ENCODE measurements at places on chromosomes 3 and 15. TPM values are rescaled to one million over a fixed set of nuclear protein-coding genes. Genes with fewer than 3 reads are reported as not detected.

The VIPR1 gene
- 1.6 TPM for total RNA-seq

The P2RY1 gene
- total RNA-seq: 5.2 TPM

The GP9 gene
- total RNA-seq: not detected

The GPR149 gene
- total RNA-seq: not detected

The LINGO1 gene
- total RNA-seq: 3.7 TPM

The NISCH gene
- total RNA-seq: 43.3 TPM

The PLIN1 gene
- 39.7 TPM for total RNA-seq

All from skeletal muscle tissue (tissue), 5 donors.